Suppressor macrophage (primary cell): ENCODE measurements at places on chromosomes 6 and 20.

GRCh38 chr20:56893226-56893917 is 264.3 kb downstream of the TFAP2C start:
- no peak for DNase-seq

GRCh38 chr6:75926293-75927168 is 145.9 kb downstream of the IMPG1 start:
- DNase-seq: no peak

DNA sequence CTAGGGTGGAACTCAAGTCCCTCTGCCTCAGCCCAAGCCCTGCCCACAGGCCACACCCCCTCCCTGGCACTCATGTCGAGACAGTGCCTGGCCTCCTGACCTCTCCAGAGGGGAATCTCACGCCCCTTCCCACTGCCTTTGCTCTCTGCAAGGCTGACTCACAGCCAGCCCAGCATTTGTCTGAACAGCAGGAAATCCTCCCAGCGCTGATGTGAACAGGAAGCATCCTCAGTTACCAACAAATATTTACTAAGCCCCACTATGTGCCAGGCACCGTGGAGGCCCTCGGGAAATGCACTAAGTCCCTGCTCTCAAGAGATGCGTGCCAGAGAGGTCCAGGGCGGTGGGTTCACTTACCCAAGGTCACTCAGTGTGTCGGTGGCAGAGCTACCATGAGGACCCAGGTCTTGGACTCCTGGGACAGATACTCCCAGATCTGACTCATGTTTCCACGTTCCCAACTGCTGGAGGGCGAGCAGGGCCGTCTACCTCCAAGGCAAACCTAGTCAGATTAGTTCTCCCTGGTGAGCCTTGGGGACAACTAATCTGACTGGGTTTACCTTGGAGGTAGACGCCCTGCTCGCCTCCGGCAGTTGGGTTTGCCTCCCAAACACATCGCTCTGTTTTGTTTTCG is 7.8 kb downstream of the ADA start:
- peak; percentile 86 for DNase-seq

GRCh38 chr6:25038999-25039398 is 103.2 kb upstream of the RIPOR2 start:
- no peak for DNase-seq

- DNase-seq: no peak
These were observed 8.7 kb downstream of the GFRA4 start for GRCh38 chr20:3654326-3655130.

DNA sequence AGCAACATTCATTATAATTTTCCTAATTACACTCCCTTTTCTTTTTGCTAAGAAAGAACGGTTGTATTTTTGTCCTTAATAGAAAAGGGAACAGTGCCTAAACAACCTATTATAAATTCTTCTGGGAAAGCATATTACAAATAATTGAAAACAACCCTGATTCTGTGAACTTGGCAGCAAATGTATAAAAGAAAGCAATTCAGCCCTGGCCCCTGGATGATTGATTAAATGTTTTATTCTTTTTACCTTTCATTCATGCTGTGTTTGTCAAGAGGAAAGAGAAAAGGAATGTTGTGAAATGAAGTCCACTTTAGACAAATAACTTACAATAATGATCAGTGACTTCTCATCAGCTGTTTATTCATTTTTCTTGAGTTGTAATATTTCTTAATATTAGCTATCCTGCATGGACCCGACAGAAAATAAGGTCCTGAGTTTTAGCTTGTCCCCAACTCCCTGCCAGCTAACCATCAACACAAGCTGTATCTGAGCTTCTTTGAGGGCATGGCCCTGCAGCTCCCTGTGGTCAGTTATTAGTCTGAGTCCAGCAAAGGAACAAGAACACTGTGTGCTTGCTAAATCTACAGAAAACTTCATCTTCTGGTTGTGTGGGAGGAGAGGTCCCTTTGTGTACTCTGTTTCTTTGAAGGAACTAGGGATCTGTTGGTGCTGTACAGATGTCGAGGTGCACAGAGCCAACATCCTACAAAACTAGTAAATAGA is 248.2 kb downstream of the LAMA2 start:
- DNase-seq: no peak

DNA sequence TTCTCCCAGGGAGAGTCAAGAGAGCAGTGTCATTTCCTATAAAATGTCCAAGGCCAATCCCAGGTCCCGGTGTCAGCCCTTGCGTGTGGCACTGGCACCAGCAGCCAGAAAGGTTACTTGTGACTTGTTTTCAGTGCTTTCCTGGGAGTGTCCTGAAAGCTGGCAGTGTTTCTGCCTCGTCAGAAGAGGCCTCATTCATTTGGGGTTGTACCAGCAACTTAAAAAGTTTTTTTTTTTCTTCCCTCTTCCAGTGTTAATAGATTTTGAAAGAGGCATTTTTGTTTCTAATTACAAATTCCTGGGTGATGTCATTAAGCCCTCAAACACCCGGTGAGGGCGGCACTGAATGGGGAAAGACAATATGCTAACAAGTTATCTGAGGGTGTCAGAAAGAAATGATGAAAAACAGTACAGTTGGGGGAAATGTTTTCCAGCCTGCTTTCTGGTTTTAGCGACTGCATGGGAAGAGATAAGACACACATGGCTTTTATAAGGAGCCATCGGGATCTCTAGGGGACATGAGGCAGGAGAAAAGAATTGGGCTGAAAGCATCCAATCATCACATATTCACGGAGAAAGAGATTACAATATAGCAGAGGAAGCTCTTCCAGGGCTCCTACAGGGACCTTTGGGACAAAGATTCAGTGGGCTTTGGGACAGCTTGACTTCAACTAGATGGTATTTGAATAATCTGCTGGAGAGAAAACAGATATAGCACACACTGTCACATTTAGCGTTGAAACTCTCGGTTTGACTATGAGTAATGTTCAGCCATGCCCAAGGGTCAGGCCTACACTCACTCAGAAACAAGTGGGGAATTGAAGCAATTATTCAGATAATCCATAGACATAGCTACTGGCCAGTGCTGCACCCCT is 153.0 kb downstream of the BCAS1 start:
- DNase-seq: peak; percentile 95

GRCh38 chr6:43089874-43090558 is 13.9 kb downstream of the PTK7 start:
- DNase-seq: no peak

- no peak for DNase-seq
These were observed 208.6 kb upstream of the AGPAT4 start for GRCh38 chr6:161482517-161482858.

- no peak for DNase-seq
These were observed 433.8 kb upstream of the NRSN1 start for GRCh38 chr6:23692184-23692583.

DNA sequence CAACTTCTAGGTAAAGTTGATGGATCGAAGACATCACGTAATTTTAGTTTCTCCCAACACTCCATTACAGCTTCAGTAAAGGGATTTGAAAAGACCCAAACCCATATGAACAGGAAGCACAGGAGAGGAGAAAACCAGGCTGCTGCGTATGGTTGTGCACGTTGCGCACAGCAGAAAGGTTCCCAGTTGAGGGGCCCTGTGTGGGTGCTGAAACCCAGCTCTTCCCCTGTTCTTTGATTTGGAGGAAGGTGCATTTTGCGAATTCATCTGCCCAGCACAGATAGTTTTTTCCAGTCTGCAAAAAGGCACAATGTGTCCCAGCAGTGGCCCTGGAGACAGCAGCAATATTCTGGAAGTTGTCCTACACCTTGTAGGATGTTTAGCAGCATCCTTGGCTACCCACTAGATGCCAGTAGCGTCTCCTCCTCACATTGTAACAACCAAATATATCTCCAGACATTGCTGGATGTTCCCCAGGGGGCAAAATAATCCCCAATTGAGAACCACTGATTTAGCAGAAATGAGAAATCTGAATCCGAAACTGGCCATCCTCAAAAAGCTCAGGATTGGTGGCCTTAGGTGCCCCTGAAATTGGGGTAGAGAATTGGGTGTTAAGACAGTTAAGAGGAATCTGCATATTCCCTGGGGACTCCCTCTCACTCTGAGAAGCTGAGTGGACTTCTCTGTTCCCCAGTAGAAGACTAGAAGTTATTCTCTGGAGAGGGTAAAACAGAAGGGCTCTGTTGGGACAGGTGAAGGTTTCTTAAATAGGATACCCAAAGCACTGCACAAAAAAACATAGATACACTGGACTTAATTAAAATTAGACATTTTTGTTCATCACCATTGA is 12.2 kb downstream of the SUN5 start:
- no peak for DNase-seq

- no peak for DNase-seq
These were observed 47.7 kb upstream of the CST5 start for GRCh38 chr20:23926944-23927872.

DNA sequence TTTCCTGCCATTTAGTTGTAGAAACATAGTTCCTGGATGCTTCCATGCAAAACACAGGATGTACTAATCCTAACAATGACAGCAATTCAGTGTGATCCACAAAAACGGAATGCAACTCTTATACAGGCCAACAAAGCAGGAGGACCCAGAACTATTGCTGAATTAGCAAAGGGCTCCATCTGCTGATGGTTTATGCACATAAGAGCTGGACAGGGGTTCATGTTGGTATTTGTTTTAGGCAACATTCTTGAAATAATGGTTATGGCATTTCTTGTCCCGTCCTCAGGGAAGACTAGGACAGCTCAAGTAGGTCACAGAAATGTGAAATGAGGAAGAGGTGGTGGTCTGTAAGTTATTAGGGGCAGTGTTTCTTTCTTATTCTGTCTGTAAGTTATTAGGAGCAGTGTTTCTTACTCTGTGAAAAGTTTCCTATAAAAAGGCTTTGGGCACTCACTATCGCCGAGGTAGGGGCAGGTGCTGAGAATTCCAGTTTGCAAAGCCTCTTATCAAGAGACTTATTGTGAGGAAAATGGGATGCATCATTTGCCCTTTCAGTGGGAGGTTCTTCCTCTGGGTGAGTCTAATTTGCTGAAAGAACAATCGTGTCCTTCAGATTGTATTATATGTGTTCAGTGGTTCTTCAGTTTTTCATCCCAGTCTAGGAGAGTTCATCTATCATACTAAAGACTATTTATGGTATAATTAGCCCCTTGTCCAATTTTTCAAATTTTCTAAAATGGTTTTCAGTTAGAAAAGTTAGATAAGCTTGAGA is 171.1 kb downstream of the MCHR2 start:
- DNase-seq: peak; percentile 9

GRCh38 chr6:26439151-26440125 is 866 bp upstream of the BTN3A3 start:
- no peak for DNase-seq

GRCh38 chr20:34995192-34995591 is 39.5 kb downstream of the MYH7B start:
- no peak for DNase-seq

- DNase-seq: no peak
These were observed 30.1 kb upstream of the FAM83D start for GRCh38 chr20:38896009-38896594.

DNA sequence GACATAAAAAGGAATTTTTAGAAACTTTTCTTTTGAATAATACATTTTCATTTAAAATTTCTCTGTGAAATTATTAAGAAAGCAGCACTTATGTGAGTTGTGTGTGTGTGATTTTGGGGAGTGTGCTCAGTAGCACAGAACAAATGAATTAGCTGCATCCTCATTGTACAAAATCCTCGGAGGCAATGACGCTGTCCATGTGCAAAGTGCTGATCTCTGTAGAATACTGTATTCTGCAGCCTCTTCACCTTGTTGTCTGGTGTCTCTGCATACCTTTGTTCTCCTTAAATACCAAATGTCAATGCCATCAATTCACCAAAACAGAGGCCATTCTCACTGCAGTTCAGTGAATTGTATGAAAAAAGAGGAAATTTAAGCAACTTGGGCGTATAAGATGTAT is 838.4 kb downstream of the QKI start:
- DNase-seq: no peak

DNA sequence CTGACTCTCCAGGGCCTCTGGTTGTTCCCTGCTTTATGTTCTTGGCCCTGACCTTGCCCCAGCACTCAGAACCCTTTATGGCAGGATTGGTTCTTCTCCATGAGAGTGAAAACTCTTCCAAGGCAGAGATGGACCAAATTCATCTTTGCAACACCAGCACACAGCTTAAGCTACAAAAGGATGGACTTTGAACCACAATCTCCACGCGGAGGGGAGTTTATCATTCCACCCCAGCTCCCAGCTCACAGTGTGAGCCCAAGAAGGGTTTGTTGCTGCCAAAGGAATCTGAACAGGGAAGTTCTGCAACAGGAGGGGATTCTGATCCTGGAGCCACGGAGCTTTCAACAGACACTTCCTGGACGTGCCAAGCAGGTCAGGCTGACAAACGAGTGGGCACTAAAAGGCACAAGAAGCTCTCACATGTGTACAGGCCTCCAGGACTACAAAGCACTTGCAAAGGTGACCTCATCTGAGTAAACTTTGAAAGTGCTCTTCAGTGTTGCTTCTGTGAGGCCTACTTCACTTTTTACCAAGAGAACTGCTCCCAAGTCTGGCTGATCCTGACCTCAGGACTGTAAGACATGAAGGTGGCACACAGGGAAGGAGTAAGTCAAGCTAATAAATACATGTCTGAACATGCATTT is 8.9 kb downstream of the FITM2 start:
- no peak for DNase-seq

DNA sequence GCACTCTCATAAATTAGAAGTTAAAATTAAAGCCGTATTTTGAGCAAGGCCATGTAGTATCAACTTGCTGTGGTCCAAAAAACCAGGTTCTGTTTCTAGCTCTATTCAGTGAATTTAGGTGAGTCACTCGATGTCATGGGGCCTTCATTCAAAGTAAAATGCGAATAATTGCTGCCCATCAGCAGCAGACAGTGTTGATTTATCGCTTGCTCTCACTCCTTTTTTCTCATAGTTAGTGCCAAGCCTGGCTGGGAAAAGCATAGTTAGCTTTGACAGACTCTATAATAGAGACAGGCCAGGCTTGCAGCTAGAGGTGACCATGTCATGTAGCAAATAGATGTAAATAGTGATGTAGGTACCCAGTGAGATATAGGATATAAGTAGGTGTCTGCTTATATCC is 136.0 kb downstream of the EDN1 start:
- DNase-seq: no peak

GRCh38 chr20:7505835-7506221 is 434.4 kb downstream of the HAO1 start:
- DNase-seq: no peak

DNA sequence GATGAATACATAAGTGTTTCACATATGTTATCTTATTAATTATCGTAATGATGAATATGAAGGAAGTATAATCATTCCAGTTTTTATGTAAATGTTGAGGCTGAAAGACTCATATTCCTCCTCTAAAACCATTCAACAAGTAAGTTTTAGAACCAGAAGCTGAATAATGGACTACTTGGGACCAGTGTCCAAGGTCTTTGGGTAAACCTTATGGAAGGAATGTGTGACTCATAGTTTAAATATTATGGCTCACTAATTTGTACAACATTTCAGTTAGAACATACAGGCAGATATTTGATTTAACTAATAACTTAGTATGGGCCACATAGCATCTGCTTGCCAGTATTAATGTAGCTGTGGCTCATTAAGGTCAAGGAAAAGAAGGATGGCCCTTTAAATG is 209.6 kb downstream of the TFAP2B start:
- no peak for DNase-seq

- DNase-seq: no peak
These were observed 14.7 kb upstream of the PLCB4 start for GRCh38 chr20:9054176-9054575.
